Neural crest cell (in vitro differentiated cells): ENCODE measurements at places on chromosomes 2 and 18. TPM values are rescaled to one million over a fixed set of nuclear protein-coding genes. Genes with fewer than 3 reads are reported as not detected.

- DNase-seq, result no peak
Observed at GRCh38 chr2:109369671-109370191, 240.7 kb downstream of the SH3RF3 start.

DNA sequence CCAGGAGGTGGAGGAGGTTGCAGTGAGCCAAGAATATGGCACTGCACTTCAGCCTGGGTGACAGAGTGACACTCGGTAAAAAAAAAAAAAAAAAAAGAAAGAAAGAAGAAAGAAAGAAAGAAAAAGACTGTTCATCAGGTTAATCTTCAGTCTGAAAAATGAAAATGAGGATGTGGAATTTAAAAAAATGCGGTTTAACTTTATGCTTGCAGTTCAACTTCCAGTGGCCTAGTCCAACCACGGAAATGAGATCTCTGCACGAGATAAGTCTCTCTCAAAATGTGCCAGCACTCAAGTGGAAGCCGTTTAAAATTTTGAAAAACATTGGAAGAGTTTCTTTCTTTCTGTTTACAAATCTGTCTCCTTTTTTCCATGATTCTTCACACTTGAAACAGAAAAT, 112.1 kb downstream of the DOCK10 start:
- DNase-seq, result no peak

Gene DYTN
- total RNA-seq, result not detected in 2 replicates

DNA sequence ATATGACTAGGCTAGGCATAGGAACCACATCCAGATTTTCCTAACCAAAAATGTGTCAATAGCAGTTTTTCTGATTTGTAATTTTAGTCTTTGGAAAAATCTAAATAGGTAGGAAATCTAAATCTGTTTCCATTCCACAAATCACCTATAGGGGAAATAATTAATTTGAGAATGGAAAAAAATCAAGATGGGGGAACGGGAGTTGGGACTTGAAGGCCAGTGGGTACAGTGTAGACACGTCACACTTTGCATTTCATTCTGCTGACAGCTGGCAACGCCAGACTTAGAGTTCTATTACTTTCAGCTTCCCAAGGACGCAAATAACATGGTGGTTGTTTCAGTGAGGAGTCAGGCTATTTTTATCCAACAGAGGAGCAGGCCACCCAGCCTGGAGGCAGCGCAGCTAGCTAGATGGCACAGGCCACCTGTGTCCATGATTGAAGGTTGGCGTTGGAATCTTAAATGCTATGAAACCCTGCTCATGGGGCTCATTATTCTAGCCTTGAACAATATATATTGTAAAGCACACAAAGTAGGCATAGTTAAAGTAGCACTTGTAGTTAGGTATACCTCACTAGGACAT, 23.4 kb downstream of the HNRNPA3 start:
- DNase-seq, result no peak

Gene KYNU
- total RNA-seq, result 0.14 and 0.26 TPM in 2 replicates
